Cardiac muscle cell (in vitro differentiated cells and primary cell): ENCODE measurements at places on chromosomes 1 and 21. TPM values are rescaled to one million over a fixed set of nuclear protein-coding genes. Genes with fewer than 3 reads are reported as not detected.

BATF3 gene
- 1.6 and 1.8 TPM in 2 replicates for total RNA-seq

GRCh38 chr1:230702934-230703678, 10.8 kb downstream of the AGT start:
- DNase-seq: no peak

DNA sequence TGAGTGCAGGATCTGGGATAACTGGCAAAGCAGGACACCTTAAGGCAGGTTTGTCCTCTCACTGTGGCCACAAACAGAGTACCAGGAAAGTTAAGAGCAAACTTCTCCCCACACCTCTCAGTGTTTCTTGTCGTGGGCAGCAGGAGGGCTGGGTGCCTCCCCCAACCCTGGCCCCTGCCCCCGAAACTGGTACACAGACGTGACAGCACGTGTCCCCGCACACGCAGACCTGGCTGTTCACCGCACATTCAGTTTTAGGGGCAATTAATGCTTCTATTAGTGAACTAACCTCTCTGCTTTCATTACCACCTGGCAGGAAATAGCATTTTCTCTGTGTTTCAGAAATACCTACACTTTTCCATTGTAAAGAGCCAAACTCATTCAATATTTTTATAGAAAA, 32.9 kb upstream of the RIPK4 start:
- DNase-seq: no peak

DNA sequence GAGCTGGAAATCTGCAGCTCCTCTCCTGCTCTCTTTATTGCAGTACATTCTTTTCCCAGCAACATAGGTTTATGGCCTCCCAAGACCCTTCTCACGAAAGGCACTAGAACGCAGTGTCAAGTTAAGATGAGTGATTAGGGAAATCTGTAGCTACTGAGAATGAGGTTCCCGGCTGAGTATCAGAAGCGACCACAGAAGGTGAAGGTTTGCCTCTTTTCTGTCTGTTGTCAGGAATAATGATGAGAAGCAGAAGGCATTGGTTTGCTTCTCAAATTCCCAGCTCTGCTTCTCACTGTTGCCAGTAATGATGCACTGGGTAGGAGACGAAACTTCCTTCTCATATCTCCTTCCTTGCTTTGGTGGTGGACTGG, 128.4 kb downstream of the NTMT2 start:
- DNase-seq: no peak

- DNase-seq: no peak
Measured at GRCh38 chr1:3734602-3735001, 17.6 kb upstream of the CCDC27 start.

DNA sequence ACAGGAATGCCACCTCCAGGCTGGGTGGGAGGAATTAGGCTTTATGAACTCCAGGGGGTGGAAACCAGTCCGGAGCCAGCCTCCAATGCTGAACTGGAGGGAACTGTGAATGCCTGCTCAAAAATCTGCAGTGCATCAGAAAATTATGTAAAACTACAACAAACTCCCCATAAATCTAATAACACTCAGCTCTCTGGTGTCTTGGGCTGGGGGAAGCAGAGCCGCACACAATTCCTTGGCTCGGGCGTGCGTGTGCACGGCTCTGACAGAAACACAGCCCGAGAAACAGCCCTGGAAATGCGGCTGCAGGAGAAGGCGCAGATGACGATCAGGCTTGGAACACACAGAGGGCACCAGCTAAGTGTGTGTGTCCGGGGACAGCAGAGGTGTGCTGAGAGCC, 127.6 kb upstream of the VAMP3 start:
- no peak for DNase-seq

DNA sequence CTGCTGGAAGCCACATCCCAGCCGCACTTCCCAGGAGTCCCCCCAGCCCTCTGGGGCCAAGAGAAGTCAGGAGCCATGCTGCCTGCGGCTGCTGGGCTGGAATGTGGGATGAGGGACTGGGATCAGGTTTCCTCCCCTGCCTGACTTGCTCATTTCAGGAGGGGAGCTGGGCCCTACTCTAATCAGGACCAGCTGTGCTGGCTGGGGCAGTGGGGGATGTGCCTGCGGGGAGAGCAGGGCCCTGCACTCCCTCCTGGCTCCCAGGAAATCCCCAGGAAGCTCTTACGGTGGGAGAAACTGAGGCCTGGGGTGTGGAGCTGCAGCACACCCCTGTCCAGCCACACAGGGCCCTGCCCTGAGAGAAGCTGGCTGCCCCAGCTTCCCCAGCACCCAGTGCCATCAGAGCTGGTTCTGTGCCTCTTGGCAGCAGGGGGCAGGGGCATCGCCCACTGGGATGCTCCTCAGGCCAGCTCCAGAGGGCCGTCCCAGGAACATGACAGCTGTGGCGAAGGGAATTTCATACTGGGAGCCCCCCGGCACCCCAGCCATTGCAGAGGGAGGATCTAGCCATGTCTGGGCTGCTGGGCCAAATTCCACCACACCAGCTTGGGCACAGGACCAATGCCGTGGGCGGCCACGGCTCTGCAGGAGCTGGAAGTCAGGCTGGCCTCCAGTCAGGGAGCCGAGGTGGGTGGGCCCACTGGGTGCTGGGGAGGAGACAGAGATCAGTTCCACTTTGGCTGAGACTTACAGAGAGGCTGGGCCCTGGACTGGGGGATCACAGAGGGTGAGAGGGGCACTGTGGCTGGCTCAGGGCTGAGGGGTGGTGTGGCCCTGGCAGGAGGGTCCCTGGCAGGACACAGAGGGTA, 21.3 kb upstream of the PRSS38 start:
- peak; percentile 55 for DNase-seq

GRCh38 chr1:230415405-230416132, 10.6 kb downstream of the PGBD5 start:
- no peak for DNase-seq

DNA sequence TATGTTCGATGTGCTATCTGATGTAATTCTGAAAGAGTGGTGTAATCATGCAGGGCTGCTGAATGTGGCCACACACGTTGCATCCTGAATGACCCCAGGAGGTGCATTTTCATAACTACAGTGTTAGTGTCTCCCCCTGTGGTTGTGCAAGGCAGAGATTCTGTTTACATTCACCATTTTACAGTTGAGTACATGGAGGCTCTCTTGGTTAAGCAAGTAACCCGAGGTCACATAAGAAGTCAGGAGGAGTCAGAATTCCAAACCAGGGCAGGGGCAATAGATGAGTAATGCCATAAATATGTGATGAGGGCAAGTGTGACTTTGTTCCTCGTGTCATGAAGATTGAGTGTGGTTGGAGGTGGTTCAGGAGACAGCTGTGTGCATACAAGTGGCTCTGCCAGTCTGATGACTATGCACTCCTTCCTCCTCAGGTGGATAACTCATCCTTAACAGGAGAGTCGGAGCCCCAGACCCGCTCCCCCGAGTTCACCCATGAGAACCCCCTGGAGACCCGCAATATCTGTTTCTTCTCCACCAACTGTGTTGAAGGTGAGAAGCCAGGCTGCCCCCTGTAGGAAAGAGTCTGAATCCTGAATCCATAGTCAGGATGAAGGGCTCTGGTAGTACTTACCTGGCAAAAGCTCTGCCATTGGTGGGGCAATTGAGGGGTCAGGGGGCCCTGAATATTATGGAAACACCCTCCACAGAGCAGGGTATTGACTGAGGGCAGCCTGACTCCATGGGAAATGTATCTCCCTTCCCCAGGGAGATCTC, 9.3 kb downstream of the ATP1A2 start:
- peak; percentile 54 for DNase-seq
